Uterus (tissue), 4 donors: ENCODE measurements at places on chromosomes 7 and 10. TPM values are rescaled to one million over a fixed set of nuclear protein-coding genes. Genes with fewer than 3 reads are reported as not detected.

- no peaks in the 10 kb centered on the region for H3K27me3 ChIP-seq
- DNase-seq: no peak
- H3K36me3 ChIP-seq: no peaks in the 10 kb centered on the region
- H3K4me1 ChIP-seq: no peaks in the 10 kb centered on the region
Observed at GRCh38 chr10:47038881-47039561, 127.8 kb downstream of the PTPN20 start.

- DNase-seq: no peak
- no peak overlapping the region for H3K27ac ChIP-seq
- H3K36me3 ChIP-seq: no peaks in the 10 kb centered on the region
- no peak overlapping the region for H3K4me3 ChIP-seq
- H3K4me1 ChIP-seq: no peaks in the 10 kb centered on the region
Observed at GRCh38 chr10:14995964-14996565, 36.9 kb downstream of the MEIG1 start.

- H3K4me1 ChIP-seq: no peaks in the 10 kb centered on the region
- no peak overlapping the region for H3K4me3 ChIP-seq
- no peak for DNase-seq
- no peak overlapping the region for H3K27ac ChIP-seq
Observed at GRCh38 chr10:123761038-123761428, 94.9 kb downstream of the GPR26 start.

DNA sequence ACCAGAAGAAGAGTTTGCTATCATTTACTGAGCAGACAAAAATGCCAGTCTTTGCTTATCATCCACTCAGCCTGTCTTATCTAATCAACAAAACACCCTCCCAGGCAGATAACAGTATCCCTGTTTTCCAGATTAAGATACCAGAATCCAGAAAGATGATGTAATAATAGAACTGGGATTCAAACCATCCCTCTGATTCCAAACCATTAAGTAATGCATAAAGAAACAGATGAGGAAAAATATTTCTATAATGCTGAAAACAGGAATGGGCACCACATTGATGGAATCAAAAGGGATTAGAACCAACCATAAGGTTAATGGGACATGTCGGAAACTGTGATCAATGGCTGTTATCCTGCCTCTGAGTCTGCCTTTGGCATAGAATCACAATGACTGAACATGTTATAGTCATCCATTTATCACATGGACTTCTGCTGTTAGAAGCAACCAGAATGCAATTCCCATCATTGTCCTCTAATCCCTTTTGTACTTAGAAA, 92.1 kb upstream of the RSU1 start:
- no peaks in the 10 kb centered on the region for H3K36me3 ChIP-seq
- H3K27ac ChIP-seq: no peak overlapping the region
- no peaks in the 10 kb centered on the region for H3K27me3 ChIP-seq
- DNase-seq: no peak
- no peak overlapping the region for H3K4me3 ChIP-seq

The LRRN3 gene
- 0.12 TPM for total RNA-seq

GRCh38 chr10:56139405-56139804, 221.7 kb downstream of the ZWINT start:
- H3K27me3 ChIP-seq: no peaks in the 10 kb centered on the region
- no peak for DNase-seq
- no peaks in the 10 kb centered on the region for H3K4me1 ChIP-seq
- H3K4me3 ChIP-seq: no peak overlapping the region

GRCh38 chr10:3119796-3120459, 52.6 kb downstream of the PFKP start:
- no peak for DNase-seq
- no peaks in the 10 kb centered on the region for H3K36me3 ChIP-seq
- no peaks in the 10 kb centered on the region for H3K4me1 ChIP-seq
- H3K4me3 ChIP-seq: no peak overlapping the region
- no peaks in the 10 kb centered on the region for H3K27me3 ChIP-seq

DNA sequence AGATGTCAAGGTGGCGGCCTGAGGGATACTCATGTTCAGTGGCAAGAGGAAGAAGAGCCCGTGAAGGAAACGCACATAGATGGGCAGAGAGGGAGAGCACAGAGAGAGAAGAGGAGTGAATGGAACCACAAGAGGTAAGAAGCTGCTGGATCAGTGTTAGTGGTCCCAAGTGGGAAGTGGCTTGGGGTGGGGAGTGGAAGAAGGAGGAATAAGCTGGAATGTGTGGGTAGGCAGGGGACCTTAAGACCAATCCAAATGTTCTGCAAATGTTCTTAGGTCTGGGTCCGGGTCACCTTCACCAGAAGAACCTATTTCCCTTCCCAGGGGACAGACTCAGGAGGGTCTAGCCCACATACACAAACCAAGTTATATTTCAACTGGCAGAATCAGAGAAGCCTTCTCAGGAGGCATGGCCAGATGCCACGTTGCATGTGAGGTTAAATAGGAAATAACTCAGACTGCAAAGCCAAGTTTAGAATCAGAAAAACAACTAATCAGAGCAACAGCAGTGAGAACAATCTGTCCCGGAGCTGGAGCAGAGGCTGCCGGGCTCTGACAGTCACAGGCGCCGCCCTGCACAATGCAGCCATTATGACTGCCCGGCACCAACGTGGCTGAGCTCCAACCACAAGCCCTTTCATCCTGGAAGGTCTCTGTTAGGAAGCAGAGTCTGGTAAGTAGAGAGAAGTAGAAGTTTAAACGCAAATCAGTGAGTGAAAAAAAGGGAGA, 78.6 kb upstream of the ARMC3 start:
- H3K4me1 ChIP-seq: no peaks in the 10 kb centered on the region
- H3K27ac ChIP-seq: peak overlapping the region; percentile 67
- H3K4me3 ChIP-seq: no peak overlapping the region
- peak; percentile 71 for DNase-seq
- H3K27me3 ChIP-seq: no peaks in the 10 kb centered on the region

GRCh38 chr10:26543567-26544306, 105.6 kb downstream of the APBB1IP start:
- DNase-seq: no peak
- H3K27me3 ChIP-seq: no peaks in the 10 kb centered on the region
- no peak overlapping the region for H3K27ac ChIP-seq
- H3K36me3 ChIP-seq: no peaks in the 10 kb centered on the region

DNA sequence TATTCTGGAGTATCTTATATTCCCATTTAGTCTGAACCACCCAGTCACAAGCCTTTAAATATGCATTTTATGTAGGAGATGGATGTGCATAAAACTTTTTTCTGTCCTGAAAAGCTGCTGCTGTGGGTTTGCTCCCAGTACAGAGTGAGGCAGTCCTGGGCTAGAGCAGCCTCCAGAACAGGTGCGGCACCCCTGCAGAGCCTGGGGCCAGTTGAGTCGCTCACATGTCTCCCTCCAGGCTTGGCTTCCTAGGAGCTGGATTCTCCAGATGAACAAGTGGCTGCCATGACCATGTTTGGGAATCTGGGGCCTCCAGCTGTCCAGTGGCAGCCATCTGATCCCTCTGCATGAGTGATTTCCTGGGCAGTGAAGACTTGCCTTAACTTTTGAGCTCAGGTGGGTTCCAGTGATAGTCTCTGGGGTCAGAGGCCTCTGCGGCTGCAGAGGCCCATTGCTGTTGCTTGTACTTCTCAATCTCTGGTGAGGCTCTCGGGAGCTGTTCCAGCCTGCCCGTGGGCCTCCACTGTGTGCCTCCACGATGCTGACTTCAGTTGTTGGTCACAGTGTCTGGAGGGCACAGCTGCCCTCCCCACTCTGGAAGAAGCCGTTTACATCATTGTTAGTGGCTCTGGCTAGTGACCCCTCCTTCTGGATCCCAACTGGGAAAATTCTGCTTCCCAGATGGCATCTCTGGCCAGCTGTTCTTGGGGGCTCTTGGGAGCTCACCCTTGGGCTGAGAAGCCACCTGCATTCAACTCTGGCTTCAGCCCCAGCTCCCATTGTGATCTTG, 120.4 kb downstream of the EMX2 start:
- H3K27me3 ChIP-seq: no peaks in the 10 kb centered on the region
- peak overlapping the region; percentile 55 for H3K27ac ChIP-seq
- H3K4me1 ChIP-seq: no peaks in the 10 kb centered on the region

GRCh38 chr7:55073976-55074528, 55.2 kb downstream of the EGFR start:
- no peak overlapping the region for H3K4me3 ChIP-seq
- no peaks in the 10 kb centered on the region for H3K36me3 ChIP-seq
- peak overlapping the region; percentile 47 for H3K27ac ChIP-seq
- H3K27me3 ChIP-seq: no peaks in the 10 kb centered on the region
- no peaks in the 10 kb centered on the region for H3K4me1 ChIP-seq

DNA sequence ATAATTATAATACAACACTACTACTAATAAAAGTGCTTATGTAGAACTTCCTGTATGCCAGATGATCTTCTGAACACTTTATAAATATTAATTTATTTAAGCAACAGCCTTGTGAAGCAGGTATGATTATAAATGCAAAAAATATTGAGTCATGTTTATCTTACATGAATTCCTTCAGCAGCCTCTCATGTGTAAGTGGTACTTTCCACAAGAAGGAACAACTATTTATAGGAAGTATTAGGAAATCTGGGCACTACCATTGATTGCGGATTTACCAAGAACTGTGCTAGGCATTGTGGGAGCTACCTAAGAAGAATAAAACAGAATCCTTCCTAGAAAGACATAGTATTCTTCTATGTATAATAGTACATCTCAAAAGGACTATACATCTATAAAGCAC, 10.7 kb upstream of the STEAP4 start:
- H3K36me3 ChIP-seq: no peaks in the 10 kb centered on the region
- no peaks in the 10 kb centered on the region for H3K4me1 ChIP-seq
- no peak overlapping the region for H3K4me3 ChIP-seq
- no peak overlapping the region for H3K27ac ChIP-seq

DNA sequence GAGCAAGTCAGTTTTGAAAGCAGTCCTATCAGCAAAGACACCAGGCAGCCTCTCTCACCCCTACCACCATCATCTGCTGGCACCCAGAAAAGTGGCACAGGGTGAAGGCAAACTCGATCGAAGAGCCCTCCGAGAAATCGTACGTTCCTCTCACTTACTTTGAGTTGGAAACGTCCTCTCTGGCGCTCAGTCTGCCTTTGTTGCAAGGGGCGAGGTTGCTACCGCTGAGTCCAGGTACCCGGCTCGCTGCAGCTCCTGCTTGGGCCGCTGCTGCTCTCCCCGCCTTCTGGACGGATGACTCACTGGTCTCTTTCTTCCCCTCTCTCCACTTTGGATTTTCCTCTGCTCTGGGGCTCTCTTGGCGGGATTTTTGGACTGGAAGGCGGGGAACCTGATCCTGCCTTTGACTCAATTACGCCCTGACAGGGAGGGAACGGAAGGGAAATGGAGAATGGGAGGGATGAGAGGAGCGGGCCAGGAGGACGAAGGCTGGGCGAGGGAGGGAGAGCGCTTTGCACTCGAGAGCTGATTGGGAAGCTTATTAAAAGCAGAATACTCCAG, at the start of gene PTN:
PTN (minus strand) TSS at position 453 of the 561 bp plus-strand sequence. CDS start 88,760 bp downstream, outside the sequence.
- H3K27ac ChIP-seq: peak within 1 kb of the TSS; percentile 10
- DNase-seq: peak; percentile 63
- H3K36me3 ChIP-seq: no peaks in the 10 kb centered on the region
- no peaks in the 10 kb centered on the region for H3K4me1 ChIP-seq

DNA sequence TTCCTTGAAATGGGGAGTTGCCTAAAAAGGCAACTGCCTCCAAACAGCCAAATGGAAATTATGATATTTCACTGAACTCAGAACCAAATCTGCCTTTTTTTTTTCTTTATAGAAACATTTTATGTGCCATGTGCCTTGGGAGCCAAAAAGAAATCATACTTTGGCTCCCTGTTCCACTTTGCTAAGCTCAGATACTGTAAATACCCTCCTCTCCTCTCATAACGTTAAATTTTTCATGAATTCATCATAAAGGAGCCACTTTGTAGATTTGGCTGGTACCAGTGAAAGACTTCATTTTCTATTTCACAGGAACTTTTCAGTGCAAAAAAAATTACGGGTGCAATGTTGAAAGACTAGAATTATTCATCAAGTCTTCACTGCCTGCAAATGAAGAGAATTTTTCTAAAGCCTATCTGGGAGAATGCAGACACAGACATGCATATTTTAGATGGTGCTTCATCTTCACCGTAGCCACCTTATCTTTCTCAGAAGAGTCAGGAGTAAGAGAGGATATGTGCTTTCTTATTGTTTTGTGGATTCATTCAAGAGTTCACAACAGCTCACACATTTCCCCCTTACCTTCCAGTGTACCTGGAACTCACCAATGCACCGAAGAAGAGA, 742.3 kb upstream of the GALNT17 start:
- H3K27me3 ChIP-seq: no peaks in the 10 kb centered on the region
- no peaks in the 10 kb centered on the region for H3K4me1 ChIP-seq
- no peaks in the 10 kb centered on the region for H3K36me3 ChIP-seq

DNA sequence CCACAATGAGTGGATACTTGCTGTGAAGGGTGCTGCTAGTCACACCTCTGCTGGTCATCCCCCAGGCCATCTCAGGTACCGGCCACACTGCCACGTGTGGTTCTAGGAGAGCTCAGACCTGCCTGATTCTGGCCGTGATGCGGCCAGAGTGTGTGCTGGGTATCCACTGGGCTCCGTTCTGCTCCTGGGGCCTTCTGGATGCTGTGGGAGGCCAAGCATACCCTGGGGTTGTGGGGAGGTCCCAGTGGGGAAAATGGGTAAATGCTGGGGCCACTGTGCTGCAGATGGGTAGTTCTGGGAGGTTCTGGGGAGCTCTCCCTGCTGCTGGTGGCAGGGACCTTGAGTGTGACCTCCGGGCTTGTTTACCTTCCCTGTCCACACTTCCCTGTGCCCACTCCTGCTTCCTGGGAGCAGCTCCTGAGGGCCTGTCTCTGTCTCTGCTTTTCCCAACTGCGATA, 318.4 kb downstream of the GLRX3 start:
- H3K4me3 ChIP-seq: no peak overlapping the region
- no peaks in the 10 kb centered on the region for H3K4me1 ChIP-seq
- H3K27ac ChIP-seq: no peak overlapping the region
- H3K27me3 ChIP-seq: no peaks in the 10 kb centered on the region
- no peaks in the 10 kb centered on the region for H3K36me3 ChIP-seq

- no peaks in the 10 kb centered on the region for H3K4me1 ChIP-seq
- DNase-seq: peak; percentile 67
- H3K36me3 ChIP-seq: no peaks in the 10 kb centered on the region
- H3K4me3 ChIP-seq: no peak overlapping the region
- H3K27me3 ChIP-seq: no peaks in the 10 kb centered on the region
Observed at GRCh38 chr10:80509403-80510161, 28.1 kb upstream of the SH2D4B start.

DNA sequence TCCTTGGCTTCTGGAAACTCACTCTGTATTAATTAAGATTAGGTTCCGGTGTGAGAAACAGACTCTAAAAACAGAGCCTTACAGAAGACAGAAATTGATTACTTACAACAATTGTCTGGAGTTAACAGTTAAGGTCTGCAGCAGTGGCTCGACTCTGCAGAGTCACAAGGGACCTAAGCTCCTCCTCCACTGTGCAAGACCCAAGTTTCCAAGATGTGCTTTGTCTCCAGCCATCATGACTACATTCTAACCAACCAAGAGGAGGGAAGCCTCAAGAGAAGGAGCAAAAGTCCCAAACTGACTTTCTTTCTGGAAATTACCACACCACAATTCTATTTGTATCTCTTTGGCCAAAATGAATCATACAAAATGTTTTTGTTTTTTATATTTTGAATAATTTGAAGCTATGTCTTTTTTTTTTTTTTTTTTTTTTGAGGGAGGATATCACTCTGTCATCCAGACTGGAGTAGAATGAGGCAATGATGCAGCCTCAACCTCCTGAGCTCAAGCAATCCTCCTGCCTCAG, 14.2 kb upstream of the ODAD2 start:
- no peak for DNase-seq
- H3K27ac ChIP-seq: no peak overlapping the region
